HTR-8/SVneo (cell line): ENCODE measurements at places on chromosomes 16 and 17.

DNA sequence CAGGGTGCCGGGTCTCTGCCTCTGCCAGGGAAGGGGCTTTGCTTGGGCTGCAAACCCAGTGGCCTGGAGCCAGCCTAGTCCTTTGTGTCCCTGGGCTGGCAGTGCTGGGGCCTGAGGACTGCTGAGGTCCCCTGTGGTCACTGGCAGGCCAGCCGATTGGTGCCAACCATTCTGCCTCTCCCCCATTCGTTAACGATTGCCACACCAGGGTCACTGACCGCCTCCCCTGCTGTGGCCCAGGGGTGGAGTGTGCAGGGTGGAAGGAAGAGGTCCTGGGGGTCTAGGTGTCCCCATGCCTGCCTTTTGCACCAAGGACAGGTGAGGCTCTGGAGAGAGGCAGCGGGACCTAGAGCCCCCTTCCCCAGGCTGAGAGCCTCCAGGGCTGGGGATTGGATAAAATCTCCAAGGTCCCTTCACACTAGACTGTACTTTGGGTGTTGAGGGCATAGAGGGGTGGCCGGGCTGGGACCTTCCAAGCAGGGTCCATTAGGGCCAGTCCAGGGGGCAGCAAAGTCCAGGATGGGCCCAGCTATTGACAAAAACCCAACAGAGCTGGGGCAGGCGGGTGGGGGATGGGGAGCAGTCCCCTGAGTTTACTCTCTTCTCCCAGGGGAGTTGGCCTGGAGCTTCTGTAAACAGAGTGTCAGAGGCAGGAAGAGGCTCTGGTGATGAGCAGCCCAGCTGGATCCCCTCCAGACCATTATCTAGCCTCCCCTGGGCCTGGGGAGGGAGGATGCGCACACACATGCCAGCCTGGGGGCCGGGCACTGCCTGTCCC, 1.1 kb downstream of the VASN start:
- DNase-seq, result peak; percentile 77

DNA sequence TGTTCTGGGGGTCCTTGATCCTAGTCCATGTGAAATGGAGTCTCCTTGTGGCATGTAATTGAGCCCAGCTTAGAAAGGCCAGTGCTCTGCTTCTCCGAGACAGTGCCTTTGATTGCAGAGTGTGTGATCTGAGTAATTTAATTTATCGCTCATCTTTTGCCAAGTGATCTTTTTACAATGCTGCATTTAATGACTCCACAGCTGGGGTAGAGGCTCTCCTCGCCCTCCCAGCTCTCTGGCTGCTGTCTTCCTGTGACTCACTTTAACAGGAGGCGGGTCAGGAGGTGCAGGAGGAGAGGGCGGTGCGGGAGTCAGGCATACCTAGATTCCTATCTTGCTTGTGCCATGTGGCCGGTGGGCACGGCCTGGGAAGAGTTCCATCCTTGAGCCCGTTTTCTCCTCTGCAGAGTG, 113.4 kb upstream of the FOXF1 start:
- DNase-seq, result peak; percentile 88

GRCh38 chr16:81618661-81619060, 160.4 kb upstream of the PLCG2 start:
- no peak for DNase-seq

DNA sequence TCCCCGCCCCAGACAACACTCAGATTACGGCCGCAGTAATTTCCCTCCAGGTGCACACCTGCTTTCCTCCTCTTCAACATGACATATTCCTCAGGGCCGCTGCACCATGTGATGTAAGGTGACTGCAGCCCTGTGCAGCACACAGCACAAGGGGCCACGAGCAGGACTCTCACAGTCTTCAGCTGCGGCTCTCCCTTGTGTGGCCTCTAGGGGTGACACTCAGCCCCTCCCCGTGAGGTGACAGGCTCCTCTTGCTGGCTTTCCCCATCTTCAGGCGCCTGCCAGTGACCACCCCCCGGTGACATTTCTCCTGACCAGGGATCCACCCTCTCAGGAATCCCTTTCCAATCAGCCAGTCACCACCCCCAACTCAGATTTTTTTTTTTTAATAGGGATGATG, 31.3 kb upstream of the ABCC3 start:
- peak; percentile 45 for DNase-seq

- DNase-seq, result no peak
These were observed 164.7 kb upstream of the CACNG5 start for GRCh38 chr17:66670206-66670605.

DNA sequence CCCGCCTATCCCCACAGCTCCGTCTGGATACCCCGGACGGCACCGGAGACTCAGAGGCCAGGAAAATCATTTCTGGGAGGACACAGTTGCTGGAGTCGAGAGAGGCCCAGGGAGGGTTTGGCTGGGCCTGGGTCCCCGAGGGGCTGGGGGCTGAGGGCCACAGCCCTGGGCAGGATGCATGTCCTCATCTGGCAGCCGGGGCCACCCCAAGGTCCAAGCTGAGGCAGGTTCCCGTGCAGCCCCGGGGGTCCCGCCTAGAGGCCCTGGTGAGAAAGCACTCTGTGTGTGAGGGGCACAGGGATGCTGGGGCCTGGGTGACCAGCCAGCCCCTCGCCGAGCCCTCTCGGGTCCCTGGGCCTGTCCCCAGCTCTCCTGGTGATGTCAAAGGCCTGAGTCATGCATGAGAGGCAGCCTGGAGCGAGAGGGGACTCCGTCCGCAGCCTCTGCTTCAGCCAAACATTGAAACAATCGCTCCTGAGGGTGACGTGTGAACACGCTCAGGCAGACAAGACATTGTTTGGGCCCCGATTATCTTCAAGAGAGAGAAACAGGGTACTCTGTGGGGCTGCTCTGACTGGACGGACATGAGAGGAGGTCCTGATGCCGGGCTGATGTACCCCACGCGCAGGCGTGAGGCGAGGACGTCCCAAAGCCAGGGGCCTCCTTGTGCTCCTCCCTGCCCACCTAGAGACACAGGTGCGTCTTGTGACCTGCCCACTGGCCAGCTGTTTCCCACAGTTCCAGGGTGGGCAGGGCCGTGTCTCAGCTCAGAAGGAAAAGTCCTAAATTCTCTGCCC, 25.8 kb upstream of the C1QTNF8 start:
- DNase-seq, result no peak

DNA sequence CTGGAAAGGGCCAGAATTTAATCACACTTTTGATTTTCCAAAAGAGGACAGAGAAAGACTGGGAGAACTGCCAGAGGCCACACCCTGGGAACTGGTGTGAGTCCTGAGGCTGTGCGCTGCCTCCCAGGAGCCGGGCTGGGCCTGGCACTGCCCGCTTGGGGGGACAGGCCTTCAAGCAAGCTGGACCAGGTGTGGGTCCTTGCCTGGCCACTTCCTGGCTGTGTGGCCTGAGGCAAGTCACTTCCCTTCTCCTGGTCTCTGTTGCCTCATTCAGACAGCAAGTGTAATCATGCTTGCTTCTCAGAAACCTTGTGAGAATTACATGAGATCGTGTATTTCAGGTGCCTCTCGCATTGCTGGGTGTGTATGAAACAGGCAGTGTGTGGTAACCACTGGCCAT, 143.0 kb downstream of the SNX29 start:
- DNase-seq, result no peak

GRCh38 chr17:64781810-64782555, 119.9 kb upstream of the SMURF2 start:
- no peak for DNase-seq

DNA sequence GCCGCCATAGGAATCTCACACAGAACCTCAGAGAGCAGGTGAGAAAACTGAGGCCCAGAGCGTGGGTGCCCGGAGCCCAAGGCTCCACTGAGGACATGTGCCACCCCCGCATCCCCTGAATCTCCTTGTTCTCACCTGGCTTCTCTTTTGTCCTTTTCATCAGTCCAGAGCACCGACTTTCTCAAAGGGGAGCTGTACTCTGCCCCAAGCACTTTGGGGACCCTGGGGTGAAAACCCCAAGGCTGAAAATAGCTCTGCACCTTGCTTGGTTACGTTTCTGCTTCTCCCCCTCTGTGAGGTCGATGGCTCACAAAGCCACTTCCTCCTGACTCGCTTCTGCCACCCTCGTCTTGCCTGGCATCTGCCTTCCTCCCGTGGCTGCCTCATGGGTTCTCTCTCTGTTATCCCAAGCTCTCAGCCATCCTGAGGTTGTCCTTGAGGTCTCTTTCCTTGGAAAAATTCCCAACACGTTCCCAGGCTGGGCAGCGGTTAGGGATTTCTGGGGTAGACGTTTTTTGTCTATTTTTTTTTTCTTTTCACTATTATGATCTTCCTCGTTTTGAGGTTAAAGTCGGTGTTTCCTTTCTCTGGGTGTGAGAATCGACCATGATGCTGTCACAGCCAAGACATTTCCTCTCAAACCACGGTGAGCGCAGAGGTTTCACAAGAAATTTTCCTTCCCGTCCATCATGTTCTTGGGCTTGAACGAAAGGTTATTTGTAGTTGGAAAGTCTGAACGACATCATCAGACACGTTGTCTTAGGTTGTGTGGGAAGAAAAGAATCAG, 37.2 kb downstream of the IRF8 start:
- no peak for DNase-seq

GRCh38 chr17:2435862-2436261, 35.0 kb upstream of the MNT start:
- no peak for DNase-seq

GRCh38 chr17:18960803-18961511, 9.0 kb downstream of the SLC5A10 start:
- peak; percentile 95 for DNase-seq

GRCh38 chr17:76696763-76697701, 13.7 kb downstream of the MXRA7 start:
- DNase-seq, result no peak

GRCh38 chr17:39767147-39767546, 29.4 kb downstream of the GRB7 start:
- DNase-seq, result no peak

- no peak for DNase-seq
These were observed 15.2 kb downstream of the PIEZO1 start for GRCh38 chr16:88769617-88770460.

DNA sequence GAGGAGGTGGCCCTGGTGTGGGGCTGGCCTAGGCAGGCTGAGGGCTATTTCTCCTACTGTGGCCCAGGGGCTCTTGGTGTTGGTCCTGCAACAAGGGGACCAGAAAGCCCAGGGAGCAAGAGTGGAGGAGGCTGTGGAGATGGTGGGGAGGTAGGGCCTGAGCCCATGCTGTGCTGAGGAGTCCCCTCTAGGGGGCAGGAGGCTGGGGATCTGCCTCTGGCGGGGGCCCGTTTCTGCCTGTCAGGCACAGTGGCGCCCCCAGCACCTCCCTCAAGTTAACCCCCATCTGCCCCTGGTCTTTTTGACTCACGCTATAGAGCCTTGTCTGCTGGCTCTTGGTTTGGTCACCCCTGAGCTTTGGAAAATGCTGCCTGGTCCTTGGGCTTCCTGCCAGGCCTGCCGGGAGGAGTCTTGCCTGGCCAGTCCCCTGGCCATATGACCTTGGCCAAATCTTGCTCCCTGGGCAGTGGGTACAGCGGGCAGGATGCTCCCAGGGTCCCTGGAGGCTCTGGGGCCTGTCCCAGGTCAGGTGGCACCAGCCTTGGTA, 5.9 kb downstream of the BAIAP2 start:
- DNase-seq, result no peak

GRCh38 chr17:76775021-76775600, 37.2 kb downstream of the MFSD11 start:
- DNase-seq, result no peak

DNA sequence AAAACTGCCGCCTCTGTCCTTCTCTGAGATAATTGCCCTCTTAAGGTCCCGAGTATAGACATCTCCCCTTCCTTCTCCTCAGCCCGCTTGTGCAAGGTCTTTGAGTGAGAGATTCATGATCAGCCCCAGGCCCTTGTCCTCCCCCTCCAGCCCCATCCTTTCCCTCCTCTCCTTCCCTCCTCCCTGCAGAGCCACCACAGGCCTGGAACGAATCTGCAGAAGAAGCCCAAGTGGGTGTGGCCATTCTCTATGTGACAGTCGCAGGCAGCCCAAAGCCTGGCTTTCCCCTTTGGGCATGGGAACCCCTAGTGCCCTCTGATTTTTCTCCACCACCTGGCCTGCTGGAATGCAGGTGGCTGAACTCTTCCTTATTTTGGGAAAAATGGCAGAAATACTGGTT, 7.2 kb upstream of the NDRG4 start:
- no peak for DNase-seq

GRCh38 chr16:8486985-8487384, 103.3 kb downstream of the TMEM114 start:
- no peak for DNase-seq

GRCh38 chr17:77908501-77908900, 50.0 kb upstream of the TNRC6C start:
- no peak for DNase-seq

GRCh38 chr16:8677481-8677880, 3.1 kb downstream of the ABAT start:
- DNase-seq, result no peak

DNA sequence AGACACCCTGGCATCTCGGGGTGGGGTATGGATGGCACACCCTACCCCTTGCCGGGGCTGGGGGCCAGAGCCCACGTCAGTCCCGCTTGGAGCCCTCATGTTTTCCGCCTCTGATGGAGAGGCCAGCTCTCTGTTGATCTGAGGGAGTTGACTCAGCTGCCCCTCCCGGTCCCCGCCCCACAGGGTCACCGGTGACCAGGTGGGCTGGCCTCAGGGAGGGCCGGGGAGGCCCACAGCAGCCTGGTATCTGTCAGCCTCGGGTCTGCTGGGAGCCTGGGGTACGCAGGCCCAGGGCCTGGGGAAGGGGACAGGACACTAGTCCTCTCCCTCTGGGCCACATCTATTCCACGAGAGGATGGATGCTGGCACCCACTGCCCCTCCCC, 109.5 kb upstream of the CIBAR2 start:
- DNase-seq, result no peak

DNA sequence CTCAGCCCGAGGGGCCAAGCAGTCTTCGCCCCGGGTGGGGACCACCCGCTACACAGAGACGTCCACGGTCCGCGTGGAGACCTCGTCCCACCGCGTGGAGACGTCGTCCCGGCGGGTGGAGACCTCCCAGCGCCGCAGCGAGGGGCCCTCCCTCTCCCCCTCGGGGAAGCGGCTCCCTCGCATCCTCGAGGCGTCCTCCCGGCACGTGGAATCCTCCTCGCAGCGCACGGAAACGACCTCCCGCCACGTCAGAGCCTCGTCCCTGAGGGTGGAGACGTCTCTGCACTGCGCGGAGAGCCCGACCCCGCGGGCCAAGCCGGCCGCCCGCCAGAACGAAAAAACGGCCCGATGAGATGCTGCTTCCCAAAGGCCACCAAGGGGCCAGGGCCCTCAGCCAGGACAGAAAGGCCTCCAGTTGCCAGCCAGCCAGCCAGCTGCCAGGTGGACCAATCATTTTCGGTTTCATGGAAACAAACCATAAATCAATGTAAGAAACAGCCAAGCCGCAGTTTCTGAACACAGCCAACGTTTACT, 424 bp downstream of the C17orf100 start:
- DNase-seq, result no peak

- DNase-seq, result no peak
These were observed 90.2 kb downstream of the SMG6 start for GRCh38 chr17:2213291-2213960.

DNA sequence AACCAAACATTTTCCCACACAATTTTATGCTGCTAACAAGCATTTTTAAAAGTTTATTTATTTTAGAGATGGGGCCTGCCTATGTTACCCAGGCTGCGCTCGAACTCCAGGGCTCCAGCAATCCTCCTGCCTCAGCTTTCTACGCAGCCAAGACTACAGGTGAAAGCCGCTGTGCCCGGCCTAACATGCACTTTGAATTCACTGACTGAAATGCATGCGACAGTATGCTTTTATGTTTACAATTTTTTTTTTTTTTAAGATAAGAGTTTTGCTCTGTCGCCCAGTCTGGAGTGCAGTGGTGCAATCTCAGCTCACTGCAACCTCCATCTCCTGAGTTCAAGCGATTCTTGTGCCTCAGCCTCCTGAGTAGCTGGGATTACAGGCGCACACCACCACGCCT, 47.8 kb downstream of the MAP1LC3B start:
- DNase-seq, result no peak
